ENCODE measurements at places on chromosomes 7 and 10.

DNA sequence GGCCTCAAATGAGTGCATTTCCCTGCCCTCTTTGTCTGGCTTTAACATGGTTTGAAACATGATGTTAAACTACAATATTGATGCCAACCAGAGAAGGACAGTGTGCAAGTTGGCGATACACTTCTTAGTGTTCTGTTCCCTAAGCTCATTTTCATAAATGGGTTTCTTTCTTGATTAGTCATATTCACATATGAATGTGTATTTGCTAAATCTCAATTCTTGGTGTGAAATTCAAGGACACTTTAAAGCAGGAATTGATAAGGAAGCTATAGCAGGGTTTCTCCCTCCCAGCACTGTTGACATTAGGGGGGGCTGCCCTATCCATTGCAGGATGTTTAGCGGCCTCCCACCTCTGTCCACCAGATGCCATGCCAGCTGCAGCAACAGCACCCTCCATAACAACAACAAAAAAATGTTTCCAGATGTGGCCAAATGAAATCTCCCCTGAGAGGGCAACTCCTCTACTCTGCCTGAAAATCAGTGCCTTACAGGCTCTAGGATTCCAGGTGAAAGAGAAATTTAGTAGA lies 13.1 kb downstream of the CCNY start:
- no peak for DNase-seq

DNA sequence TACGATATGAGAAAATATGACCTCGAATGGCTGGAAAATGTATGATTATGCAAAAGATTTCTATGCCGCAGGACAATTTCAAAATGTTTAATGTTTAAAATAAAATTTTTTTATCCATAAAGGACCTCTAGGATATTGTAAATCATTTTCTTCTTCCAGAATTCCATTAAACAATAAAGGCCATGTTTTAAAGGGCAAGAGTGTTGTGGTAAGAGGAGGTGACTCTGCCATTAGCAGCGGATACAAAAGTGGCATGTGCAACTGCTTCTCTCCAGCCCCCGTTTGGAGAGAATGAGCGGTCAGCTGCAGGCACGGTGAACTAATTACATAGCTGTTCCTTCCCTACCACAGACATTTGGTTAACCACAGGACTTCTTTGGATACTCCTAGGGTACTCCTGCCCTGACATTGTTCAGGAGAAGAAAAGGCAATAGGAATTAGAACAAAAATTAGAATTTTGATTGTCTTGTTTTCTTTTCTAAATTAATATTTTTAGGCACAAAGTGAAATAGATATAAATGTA lies 63.8 kb downstream of the HBP1 start:
- no peak for DNase-seq

GRCh38 chr7:46257761-46258448 lies 336.8 kb upstream of the IGFBP3 start:
- no peak for DNase-seq

GRCh38 chr7:130641497-130641896 lies 27.1 kb downstream of the COPG2 start:
- no peak for DNase-seq

- DNase-seq, result no peak
Observed at GRCh38 chr7:149544028-149544427, 46.4 kb upstream of the ZNF746 start.

GRCh38 chr7:13778967-13779366 lies 210.5 kb downstream of the ETV1 start:
- no peak for DNase-seq

DNA sequence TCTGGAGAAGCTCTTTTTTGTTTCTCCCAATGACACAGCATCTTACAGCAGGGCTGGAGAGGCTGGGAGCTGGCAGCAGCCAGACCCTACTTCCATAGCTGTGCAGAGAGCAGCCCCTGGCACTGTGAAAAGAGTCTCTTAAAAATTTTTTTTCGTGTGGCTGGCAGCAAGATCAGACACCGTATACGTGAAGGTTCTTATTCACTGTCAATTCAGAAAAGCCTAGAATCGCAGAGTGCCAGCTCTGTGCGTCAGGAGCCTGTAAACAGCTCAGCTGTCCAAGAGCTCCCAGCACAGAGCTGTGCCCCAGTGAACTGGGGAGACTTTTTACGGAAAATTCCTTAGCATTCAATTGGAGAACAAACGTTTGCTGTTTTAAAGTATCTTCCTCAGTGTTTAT lies 6.5 kb downstream of the BAG3 start:
- no peak for DNase-seq

DNA sequence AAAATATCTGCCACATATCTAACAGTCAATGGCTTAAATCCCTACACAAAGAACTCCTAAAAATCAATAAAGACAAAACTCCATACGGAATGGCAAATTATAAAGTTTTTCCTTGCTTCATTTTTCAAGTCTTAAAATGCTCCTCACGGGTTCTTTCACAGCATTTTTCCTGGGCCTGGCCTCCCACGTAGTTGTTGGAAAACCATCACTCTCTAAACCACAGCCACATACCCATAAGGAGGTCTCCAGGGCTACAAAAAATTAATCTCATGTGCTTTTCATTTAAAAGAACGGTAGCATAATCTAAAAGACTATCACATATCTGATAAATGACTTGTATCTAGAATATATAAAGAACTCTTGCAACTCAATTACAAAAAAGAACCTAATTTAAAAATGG lies 2.9 kb downstream of the COA1 start:
- DNase-seq, result no peak

DNA sequence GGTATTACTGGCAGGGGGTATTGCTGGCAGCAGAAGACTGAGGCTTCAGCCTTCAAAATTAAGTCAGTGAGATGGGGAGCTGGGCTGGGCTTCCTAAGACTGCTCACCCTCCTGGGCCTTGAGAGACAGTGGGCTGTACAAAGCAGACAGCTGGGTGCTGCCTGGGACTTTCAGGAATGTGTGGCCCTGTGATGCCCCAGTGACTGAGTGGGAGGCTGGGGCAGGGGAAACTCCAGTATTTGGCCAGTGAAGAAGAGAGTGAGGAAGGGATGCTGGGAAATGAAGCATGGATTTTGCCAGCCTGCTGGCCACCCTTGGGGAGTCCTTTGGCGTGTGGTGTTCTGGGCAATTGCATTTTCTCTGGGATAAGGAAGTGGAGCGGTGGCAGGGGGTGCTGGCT lies 442 bp downstream of the ANKRD2 start:
- no peak for DNase-seq

- no peak for DNase-seq
Observed at GRCh38 chr10:113036619-113037018, 86.6 kb downstream of the TCF7L2 start.

- no peak for DNase-seq
Observed at GRCh38 chr7:70183278-70183677, 585.0 kb downstream of the AUTS2 start.

DNA sequence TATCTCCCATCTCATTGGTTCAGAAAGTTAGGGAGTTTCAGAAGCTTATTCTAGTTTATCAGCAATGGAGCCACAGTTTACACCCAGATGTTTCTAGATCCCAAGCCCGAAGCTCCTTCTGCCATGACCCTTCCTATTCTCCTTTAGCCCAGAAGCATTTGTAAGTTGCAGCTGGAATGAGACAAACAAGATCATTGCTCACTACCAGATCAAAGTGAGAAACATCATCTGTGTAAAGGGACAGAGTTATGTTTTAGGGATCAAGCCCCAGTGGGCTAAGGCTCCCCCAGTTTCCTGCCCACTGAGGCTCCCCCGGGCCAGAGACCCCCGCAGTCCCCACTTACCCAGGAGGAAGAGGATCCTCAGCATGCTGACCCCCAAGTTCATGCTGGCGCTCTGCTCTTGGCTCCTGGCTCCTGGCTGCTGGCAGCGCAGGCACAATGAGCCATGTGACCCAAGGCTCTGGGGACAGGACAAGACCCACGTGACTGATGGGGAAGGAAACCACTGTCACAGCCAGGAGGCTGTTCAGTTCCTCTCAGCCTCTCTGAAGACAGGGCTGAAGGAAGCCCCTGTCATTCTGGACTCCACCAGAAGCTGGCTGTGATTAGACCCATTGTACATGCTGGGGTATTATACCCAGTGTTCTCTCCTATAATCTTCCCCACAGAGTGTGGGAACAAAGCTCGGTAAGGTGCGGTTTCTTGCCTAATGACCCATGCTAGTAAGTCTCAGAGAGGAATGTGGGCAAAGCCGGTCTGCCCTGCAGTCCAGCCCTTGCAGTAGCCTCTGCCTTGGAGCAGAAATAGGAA lies at the start of gene TMEM273:
TMEM273 (minus strand) TSS at position 442 of the 812 bp plus-strand sequence; CDS start at position 387, 55 bp downstream.
- DNase-seq, result no peak

GRCh38 chr10:84654671-84655070 lies 326.3 kb downstream of the CCSER2 start:
- DNase-seq, result no peak

- DNase-seq, result peak; percentile 57
Observed at GRCh38 chr7:116953906-116954838, 871 bp downstream of the ST7 start.

DNA sequence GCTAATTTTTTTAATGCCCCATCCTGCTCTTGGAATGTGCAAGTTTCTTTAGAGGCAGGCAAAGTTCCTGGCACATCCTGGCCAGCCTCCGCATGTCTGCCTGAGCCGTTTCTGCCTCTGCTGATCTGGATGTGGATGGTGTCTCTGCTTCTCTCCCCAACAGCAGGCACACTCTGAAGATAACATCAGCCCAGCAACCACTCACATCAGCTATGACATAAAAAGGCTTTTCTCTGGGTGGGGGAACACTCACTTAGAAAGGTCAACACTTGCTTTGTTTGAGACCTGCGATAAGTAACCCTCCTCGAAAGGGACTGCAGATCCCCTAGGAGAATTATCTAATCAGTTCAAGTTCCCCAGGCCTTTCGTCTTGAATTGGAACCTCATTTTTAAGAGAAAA lies 142.9 kb downstream of the FGFR2 start:
- DNase-seq, result no peak

DNA sequence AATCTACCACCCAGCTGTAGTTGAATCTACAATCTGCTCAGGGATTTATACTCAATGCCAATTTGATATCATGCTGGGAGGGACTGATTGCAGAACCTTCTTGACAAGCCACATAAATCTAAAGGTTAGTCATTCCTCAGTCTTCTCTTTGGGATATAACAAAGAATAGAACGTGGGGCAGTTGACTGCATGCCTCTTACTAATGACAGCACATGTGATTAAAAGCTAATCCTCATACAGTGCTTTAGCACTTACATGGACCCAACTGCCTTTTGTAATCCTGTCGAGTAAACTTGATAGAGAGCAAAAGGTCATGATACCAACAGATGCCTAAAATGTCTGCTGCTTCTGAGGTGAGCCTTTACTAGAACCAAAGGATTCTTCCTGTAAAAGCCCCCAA lies 12.3 kb downstream of the KLHL7 start:
- no peak for DNase-seq

DNA sequence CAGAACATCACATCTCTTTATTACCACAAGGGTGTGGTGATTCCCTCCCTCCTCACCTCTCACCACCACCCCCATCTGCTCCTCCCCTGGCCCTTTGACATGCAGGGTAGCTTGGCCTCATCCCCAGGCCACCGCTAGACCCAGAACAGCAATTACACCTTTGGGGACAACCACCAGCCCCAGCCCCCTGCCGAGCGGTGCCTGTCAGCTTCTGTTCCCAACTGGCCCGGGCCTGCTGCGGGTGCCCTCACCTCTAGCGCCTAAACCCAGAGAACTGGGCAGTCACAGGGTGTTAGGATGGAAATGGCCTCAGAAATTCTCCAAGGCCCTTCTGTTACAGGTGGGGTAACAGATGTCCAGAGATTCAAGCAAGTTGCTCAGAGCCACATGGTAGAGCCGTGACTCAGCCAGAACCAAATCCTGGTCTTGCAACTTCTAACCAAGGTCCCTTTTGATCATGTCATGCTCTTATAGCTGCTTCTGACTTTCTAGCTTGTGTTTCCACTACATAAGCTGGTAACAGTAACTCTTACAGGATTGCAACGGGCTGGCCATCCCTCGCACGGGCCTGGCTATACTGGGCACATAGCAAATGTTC lies 78.0 kb downstream of the PRKAG2 start:
- DNase-seq, result no peak

DNA sequence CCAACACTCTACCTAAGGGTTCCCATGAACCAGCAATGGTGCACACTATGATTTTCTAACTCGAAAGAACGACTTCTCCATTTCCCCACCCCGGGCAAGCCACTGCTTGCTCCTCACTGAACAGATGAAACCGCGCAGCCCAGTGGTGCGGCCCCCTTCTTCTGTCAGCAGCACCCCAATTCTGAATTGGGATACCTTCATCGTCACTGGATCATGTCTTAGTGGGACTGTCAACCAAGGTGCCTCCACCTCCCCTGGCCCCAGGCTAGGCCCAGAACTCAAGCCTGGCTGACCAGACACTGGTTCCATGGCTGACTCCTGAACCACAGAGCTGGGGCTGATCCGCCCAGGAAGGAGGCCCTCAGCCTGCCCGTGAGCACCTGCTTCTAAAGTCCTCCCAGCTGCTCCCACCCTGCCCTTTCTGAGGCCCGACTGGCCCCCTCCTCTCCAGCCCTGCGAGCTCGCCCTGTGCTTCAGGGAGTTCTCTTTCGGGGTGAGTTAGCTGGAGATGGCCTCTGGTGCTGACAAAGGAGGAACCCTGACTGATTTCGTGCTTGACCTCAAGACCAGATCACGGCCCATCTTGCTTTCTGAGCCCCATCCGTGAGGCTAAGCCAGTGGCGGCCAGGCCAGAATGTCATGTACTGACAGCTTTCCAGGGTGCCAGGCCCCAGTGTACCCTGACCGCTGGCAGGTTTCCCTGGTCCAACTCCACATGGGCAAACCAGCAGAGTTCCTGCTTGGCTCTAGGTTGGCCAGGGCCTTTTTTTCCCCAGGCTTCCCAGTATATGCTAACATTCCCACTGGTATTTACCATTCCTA lies 44.5 kb downstream of the FAM53B start:
- no peak for DNase-seq

GRCh38 chr10:90775351-90776028 lies 82.3 kb downstream of the HTR7 start:
- DNase-seq, result no peak

DNA sequence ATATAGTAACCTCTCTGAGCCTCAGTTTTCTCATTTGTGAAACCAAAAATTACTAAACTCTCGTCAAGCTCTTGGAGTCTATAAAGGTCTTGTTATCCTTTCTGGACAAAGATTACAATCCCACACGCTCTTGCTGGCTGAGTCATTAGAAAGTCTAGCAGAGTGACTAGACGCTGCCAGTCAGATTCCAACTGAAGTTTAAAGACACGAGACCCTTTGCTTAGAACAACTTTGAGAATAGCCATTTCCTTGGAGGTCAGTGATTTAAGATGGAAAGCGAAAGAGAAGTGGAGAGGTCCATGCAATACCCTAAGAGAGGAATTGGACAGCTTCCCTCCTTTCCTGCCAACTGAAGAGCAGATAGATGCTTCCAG lies 119.5 kb downstream of the APBB1IP start:
- no peak for DNase-seq

DNA sequence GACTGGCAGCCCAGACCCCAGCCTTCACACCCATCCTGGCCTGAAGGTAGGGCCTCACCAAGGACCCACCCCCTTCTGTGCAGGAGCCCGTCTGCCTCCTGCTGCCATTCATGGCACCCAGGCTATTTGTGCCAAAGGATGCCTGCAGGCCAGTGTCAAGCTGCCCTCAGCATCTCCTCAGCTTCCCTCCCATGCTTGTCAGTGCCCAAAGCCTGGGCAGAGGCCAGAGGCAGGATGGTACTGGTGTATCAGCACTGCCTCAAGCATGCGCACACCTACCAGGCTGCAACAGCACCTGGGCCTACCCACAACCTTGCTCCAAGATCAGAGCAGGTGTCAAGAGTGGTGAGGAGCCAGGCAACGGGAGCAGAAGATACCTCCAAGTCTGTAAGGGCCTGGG lies 27.6 kb downstream of the SFTPA1 start:
- DNase-seq, result no peak

GRCh38 chr10:34288634-34289033 lies 526.5 kb downstream of the PARD3 start:
- no peak for DNase-seq

Measured in mesothelial cell of epicardium (in vitro differentiated cells).